ENCODE measurements at places on chromosomes 16 and 17.

DNA sequence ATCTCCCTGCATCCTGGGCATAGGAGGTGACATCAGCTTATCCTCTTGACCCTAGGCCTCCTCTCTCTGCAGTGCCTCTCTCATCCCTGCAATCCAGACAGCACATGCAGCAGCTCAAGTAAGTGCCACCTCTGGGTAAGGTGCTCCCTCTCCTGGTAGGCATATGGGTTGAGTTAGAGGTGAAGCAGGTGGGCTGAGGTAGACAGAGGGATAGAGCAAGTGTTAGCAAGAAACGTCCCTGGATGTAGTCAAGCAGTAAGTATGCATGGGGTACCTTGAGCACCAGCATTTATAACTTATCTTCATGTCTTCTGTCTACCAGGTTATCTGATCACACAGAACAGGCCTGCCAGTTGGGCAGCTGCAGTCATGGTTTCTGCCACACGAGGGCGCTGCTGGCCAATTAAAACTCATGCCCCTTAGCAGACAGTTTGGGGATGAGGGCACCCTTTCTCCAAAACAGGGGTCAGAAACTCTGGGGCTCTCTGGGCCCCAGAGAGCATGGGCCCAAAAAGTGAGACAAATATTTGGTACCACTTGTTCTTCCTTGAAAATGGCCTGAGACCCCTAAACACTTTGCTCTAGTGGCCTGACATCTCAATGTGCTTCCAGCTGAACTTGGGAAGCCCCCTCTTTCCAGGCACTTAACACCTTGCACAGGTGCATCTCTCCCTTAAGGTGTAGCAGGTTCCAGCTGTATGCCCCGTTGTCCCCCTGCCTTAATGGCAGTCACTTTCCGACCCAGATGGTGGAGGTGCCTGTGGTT lies 59.8 kb downstream of the NEUROD2 start:
- peak; percentile 12 for DNase-seq

DNA sequence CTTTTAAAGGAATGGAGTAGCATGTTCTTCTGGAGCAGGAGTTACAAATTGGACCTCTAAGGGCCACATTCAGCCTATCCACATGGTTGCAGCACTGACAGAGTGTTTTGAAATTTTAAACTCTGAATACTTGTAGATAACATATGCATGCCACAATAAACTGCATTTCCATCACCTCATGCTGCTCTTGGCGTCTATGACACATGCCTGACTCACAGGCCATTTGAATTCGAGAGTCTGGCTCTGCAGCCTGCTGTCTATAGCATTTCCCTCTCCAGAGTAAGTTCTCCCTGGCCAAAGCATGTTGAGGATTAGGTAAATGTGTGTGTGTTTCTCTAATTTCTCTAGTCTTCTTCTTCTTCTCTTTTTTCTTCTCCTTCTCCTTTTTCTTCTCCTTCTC lies 28.7 kb upstream of the MYOCD start:
- peak; percentile 97 for DNase-seq

- DNase-seq = no peak
Measured at GRCh38 chr17:83132251-83133081, 53.1 kb downstream of the METRNL start.

DNA sequence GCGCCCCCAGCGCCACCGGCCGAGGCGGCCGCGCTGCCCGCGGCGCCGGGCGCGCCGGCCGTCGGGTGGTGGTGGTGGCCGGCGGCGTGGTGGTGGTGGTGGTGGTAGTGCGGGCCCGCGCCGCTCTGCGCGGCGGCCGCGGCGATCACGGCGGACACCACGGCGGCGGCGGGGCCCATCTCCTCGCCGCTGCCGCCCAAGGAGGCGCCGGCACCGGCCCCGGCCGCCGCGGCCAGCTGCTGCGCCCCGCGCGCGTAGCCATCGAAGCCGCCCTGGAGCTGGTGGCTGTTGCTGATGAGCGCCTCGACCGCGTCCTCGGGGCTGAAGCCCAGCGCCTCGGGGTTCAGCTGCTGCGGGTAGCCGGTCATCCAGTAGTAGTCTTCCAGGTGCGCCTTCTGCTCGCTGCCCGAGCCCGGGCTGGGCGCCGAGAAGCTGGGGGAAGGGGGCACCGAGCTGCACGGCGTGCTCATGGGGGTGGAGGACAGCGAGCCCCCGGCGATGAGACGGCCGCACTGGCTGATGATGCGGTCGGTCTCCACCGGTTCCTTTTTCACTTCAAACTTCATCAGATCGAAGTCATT lies 1.2 kb downstream of the MAF start:
- peak; percentile 6 for DNase-seq

DNA sequence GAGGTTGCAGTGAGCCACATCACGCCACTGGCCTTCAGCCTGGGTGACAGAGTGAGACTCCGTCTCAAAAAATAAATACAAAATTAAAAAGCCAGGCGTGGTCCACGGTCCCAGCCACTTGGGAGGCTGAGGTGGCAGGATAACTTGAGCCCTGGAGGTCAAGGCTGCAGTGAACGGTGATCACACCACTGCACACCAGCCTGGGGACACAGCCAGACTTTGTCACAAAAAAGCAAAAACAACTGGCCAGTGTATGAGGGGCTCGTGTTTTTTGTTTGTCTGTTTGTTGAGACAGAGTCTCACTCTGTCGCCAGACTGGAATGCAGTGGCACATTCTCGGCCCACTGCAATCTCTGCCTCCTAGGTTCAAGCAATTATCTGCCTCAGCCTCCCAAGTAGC lies 1.2 kb upstream of the UBB start:
- no peak for DNase-seq

DNA sequence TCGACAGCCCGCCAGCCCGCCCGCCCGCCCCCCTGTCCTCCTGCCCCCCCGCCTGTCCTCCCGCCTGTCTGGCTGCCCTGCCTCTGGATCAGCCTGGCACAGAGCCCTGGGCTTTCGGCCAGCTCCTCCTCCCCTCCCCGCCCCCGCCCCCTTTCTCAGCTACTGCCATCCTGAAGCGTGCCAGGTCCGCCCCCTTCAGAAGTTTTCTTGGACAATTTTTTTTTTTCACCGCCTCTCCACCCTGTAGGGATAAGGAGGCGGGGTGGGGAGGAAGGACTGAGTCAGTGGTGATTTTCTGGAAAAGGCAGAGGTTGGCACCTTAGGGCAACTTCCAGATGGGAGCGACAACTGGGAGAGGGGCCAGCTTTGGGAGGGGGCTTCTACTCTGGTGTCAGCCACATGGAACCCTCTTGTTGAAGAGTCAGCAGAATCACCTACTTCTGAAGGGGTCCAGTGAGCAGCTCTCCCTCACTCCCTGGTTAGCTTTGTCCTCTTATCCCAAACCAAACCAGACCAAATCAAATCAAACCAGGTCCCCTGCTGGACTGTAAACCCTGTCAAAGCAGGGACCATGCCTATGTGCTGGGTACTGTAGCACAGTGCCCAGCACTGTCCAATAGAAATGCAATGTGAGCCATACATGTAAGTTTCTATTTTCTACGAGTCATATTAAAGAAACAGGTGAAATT lies 19.7 kb downstream of the IGF2BP1 start:
- peak; percentile 82 for DNase-seq

DNA sequence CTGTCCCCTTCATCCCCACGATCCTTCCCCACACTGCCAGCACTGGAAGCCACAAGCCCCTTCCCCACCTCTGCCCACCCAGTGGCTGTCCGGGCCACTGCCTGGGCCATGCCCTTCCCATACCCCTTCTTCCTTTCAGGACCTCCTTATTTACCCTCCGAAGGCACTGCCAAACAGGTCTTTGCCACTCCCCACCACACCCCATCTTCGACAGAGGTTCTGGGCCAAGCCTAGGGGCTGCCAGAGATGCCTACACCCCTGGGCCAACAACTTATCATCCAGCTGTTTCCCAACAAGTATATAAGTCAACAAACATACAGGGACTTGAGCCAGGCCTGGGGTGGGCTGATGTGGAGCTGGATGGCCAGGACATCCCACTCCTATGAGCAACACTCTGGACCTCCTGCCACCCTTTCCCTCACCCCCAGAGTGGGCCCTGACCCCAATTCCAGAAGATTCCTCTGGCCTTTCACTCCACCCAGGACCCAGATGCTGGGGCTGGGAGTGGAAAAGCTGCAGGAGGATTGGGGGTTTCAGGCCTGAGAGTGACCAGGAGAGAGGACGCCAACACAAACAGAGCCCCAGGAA lies 1.5 kb upstream of the PPP1R1B start:
- no peak for DNase-seq

DNA sequence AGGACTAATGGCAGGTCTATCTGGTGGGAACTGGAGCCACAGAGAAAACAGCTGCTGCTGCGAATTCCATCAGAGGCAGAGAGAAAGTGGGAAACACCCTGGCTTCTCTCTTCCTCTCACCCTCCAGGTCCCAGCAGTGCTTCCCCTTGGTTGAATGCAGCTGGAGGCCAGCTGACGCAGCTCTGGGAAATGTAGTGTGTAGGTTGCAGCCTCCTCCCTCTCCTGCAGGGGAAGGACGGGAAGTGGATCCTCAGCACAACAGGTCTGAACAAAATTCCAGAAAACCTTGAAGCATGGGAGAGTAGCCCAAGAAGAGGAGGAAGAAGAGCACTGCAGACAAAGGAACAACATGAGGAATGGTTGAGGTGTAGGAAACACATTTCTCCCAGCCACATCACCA lies 67.8 kb upstream of the MMP2 start:
- no peak for DNase-seq

- DNase-seq = no peak
Measured at GRCh38 chr17:5429191-5429887, 9.4 kb downstream of the RPAIN start.

DNA sequence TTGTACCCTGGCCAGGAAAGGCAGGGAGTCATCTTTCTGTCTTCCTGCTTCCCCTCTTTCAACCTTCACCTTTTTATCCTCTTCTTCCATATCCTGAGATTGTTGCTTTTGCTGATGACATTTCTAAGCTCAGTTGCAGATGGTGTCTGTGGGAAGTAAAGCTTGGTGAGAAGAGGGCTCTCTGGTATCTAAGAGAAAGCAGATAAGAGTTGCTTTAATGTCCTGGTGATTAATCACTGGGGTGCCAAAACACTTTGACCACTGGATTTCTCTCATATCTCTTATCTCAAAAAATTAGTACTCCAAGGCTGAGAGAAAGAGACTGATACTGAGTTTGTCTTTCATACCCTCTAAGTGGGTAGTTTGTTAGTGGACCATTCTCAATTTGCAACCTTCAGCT lies 71.3 kb downstream of the NEUROD2 start:
- peak; percentile 64 for DNase-seq

DNA sequence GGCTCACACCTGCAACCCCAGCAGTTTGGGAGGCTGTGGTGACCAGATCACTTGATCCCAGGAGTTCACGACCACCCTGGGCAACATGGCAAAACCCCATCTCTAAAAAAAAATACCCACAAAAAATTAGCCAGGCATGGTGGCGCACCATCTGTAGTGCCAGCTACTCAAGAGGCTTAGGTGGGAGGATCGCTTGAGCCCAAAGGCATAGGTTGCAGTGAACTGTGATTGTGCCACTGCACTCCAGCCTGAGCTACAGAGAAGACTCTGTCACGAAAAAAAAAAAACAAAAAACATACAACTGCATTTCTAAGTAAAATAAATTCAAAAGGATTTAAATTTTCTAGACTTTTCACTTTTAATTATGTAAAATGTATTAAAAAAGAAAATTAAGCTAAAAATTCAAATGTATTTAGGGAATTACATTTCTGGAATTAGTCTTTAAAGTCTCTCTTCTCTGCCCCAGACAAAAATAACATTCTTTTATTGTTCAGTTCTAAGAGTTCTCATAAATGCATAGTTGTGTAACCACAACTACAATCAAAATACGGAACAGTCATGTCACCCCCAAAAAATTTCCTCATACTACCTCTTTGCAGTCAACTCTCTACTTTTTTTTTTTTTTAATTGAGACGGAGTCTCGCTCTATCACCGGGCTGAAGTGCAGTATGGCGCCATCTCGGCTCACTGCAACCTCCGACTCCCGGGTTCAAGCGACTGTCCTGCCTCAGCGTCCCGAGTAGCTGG lies 14.1 kb downstream of the FAM222B start:
- peak; percentile 37 for DNase-seq

GRCh38 chr16:85395207-85395912 lies 217.8 kb upstream of the GSE1 start:
- peak; percentile 100 for DNase-seq

DNA sequence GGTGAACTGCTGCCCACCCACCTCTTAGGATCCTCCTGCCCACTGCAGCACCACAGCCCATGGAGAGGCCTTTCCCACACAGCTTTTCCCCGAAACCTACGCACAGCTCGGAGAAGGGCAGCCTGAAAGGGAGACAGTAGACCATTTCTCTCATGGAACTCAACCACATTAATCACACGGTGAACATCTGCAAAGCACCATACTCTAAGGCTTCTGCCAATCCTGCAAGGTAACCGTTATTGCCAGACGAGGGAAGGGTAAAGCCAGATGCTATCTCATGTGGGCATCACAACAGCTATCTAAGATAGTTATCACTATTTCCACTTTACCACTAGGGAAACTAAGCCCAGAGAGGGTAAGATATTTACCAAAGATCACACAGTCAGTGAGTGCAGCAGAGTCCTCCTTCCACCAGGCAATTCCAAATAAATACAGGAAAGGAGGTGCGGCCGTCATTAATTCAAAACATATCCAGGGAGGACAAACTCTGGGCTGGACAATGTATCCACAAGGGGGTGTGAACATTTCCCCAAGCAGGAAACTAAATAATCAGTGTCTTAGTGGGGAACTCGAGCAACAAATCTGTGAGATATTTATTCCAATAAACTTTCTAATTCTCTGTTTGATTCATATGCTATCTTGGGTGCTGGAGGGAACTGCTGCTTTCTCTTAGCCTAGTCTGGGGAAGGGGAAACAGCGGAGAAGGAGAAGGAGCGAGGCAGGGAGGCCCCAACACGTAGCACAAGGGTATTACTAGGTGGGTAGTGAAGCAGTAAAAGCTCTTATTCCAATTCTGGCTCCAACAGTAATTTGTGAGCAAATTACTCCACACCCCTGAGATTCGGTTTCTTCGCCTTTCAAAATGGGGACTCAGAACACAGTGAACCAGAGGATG lies 723 bp downstream of the TMEM186 start:
- DNase-seq = no peak

DNA sequence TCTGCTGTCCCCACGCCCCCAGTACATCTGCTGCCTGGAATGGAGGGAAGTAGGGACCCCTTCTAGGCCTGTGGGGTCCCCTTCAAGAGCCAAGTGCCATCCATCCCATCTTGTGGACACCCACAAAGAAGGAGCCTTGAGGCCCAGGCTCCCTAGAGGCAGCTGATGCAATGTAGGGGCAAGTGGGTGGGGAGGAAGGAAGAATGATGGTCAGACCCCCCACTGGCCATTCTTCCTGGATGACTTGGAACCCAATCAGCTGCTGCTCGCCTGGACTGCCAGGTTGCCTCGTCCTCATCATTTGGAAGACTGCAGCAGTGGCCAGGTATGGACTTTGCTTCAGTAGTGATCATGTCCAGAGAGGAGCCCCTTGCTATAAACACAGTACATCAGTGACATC lies 48.9 kb downstream of the SMPD3 start:
- DNase-seq = no peak

GRCh38 chr16:28053461-28053860 lies 10.1 kb downstream of the GSG1L start:
- DNase-seq = no peak

- no peak for DNase-seq
Measured at GRCh38 chr17:48621410-48622392, 4.5 kb downstream of the HOXB9 start.

- DNase-seq = no peak
Measured at GRCh38 chr17:80360396-80360795, 54.6 kb upstream of the ENDOV start.

Data from amniotic epithelial cell (primary cell).